ENCODE measurements at places on chromosomes 11 and 22.

GRCh38 chr11:78057462-78058055 is 6.1 kb upstream of the THRSP start:
- no peak for DNase-seq

GRCh38 chr11:61325649-61326414 is 7.1 kb downstream of the DDB1 start:
- no peak for DNase-seq

DNA sequence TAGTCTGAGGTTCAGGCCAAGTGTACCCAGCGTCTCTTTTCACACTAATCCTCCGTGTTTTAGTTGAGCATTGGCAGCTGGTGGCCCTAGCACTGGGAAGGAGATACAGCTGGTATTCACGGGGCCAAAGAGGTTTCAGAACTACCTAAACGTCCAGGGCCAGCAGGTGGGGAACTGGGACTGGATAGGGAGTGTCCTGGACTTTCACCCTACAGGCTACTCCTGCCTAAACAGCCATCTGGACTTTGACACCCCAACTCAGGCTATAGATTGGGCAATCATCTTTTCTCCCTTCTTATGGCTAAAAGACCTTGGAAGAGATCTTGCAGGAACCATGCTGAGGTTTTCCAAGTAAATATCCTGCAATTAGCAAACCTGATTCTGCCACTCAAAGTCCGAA is 2.8 kb downstream of the SPON1 start:
- DNase-seq = no peak

DNA sequence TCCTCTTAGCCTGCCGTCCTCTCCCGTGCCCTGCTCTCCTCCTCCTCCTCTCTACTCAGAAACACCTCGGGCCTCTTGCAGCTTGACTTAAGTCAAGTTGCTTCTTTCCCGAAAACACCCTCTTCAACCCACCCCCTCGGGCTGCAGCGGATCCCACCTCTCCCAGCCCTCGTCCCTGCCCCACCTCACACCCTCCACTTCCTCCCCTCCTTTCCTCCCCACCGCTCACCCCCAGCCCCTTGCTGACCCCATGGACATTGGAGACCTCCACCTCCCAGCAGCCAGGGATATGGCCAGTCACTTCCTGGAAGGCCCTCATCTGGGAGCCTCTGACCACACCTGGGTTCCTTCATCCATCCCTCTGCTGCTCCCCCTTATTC is 8.5 kb upstream of the CYTH4 start:
- DNase-seq = no peak

DNA sequence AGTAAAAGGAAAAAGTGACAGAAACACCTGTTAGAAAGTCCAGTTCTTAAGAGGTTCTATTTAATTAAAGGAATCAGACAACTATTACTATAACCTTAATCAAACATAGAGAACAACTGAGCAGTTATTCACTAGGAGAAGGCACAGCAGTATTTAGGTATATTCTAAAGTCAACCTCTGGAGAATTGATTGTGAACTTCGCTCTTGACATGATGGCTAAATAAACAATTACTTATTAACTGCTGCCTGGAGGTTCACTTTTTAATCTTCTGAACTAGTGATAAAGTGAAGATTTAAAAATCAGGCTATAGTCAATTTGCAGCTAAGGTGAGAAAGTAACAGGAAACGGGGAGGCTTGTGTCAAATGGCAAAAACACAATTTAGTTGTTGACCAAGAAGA is 557.3 kb downstream of the FAM181B start:
- no peak for DNase-seq

- DNase-seq = no peak
These were observed 65.8 kb downstream of the APIP start for GRCh38 chr11:34850334-34850733.

DNA sequence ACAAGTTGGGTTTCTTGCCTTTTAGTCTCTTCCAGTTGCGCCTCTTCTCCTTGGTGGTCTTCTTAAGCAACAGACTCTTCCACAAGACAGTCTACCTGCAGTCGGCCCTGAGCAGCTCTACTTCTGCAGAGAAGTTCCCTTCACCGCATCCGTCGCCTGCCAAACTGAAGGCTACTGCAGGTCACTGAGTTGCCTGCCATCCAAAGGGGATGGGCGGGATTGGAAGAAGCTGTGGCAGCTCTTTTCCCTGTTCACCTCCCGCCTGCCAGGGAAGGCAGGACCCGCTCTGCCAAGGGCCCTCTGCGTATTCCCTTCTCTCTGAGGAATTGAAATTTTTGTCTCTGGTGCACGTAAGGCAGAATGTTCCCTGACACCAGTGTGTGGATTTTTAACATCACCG is 9.2 kb upstream of the STT3A start:
- DNase-seq = no peak

DNA sequence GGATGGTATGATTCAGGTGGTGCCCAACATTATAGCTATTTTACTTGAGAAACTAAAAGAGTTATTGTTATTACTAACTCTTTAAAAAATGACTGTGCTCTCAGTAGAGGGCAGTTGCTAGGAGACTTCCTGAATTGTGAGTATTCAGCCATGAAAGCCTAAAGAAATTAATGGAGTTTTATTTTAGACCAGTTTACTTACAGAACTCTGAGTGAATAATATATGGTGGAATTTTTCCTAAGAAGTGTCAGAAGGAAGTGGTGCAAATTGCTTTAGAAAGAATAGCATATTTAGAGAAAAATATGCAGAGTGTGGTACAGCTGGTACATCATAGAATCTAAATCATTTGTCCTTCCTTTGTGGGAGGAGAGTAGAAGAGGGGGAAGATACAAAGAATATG is 689.9 kb upstream of the CCDC90B start:
- DNase-seq = no peak

- no peak for DNase-seq
These were observed 29.1 kb upstream of the CCND1 start for GRCh38 chr11:69611548-69612526.

DNA sequence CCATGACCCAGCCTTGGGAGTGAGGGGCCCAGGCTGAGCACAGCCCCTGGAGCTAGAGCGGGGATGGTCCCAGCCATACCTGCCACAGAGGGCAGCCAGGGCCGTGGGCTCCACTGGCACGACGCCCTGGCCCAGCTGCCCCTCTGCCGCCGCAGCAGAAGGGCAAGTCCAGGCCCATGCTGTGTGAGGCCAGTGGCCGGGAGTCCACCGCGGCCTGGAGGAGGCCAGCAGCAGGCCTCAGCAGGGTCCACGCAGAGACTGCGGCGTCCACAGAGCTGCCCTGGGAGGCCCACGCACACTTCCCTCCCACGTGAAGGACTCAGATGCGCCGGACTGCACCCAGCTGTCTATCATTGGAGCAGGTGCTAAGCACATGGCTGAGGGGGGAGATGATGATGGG is 23.5 kb downstream of the MOB2 start:
- DNase-seq = no peak
